Fibroblast of villous mesenchyme (primary cell): ENCODE measurements at places on chromosomes 11 and 22. TPM values are rescaled to one million over a fixed set of nuclear protein-coding genes. Genes with fewer than 3 reads are reported as not detected.

Gene DENND5A
- total RNA-seq: 152 and 158 TPM in 2 replicates

Gene CARD18
- under 0.01 and 2.9 TPM in 2 replicates for total RNA-seq

- DNase-seq: peak; percentile 42
Measured at GRCh38 chr22:45268167-45268957, 16.4 kb upstream of the UPK3A start.

DNA sequence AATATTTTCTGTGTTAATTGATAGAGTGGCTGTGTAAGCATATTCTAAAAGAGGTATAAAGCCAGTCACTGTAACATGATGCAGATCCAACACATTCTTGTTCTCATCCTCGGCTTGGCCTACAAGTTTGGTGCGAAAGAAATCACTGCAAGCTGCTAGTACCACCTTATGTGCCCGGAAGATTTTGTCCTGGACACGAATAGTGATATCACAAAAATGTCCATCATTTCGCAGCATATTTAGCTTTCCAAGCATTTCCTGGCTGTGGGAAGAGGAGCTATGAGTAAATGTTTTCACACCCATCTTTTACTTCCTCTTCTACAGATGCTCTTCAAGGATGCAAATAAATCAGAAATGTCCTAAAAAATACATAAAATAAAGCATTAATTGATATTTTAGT, 53.1 kb downstream of the ZBTB44 start:
- DNase-seq: no peak

DNA sequence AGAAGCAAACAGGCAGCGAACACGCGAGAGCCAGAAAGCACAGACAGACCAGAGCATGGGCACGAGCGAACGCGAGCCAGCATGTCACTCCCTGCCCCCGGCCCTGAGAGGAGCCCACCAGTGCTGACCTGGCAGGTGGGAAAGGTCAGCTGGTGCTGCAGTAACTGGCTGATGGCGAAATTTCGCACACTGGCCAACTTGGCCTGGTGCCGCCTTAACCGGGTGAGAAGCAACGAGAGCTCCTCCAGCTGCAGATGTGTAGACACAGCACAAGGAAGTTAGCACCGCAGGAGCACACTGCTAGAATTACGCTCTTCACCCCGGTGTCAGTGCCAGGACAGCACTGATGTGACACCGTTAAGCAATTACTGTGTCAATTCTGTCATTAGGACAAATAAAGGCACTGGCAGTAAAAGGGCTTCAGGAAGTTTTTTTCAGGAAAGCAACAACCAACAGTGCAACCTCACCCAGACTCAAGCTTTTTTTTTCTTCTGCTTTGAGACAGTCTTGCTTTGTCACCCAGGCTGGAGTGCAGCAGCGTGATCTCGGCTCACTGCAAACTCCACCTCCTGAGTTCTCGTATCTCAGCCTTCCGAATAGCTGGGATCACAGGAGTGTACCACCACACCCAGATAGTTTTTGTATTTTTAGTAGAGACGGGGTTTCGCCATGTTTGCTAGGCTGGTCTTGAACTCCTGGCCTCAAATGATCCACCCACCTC, 76.8 kb downstream of the C11orf58 start:
- peak; percentile 44 for DNase-seq

DNA sequence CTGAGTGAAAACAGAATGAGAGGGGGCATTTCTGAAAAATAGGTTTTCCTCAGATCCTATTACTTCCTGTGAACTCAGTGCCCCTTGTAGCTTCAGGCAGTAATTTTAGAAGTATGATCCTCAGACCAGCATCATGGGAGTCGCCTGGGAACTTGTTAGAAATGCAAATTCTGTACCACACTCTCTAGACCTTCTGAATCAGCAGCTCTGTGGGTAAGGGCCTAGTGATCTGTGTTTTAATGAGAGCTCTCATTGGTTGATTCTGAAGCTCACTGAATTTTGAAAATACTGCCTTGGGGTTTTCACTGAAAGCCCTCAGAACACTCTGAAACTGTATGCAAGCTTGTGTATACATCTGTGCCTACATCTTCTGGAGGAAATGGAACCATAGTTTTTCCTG, 647.2 kb upstream of the ANO5 start:
- DNase-seq: no peak

DNA sequence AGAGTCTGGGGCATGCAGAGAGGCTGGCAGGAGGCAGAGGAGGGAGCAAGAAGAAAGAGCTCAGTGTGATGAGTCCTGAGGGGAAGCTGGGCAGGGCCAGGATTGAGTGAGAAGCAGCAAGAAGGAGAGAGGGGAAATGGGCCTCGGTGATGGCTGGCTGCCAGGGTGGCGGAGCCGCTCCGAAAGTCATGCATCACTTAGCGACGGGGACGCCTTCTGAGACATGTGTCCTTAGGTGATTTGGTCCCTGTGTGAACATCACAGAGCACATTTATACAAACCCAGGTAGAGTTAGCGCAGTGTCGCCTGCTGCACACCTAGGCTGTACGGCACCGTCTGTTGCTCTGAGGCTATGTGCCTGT, 15.1 kb downstream of the TBC1D22A start:
- DNase-seq: no peak

DNA sequence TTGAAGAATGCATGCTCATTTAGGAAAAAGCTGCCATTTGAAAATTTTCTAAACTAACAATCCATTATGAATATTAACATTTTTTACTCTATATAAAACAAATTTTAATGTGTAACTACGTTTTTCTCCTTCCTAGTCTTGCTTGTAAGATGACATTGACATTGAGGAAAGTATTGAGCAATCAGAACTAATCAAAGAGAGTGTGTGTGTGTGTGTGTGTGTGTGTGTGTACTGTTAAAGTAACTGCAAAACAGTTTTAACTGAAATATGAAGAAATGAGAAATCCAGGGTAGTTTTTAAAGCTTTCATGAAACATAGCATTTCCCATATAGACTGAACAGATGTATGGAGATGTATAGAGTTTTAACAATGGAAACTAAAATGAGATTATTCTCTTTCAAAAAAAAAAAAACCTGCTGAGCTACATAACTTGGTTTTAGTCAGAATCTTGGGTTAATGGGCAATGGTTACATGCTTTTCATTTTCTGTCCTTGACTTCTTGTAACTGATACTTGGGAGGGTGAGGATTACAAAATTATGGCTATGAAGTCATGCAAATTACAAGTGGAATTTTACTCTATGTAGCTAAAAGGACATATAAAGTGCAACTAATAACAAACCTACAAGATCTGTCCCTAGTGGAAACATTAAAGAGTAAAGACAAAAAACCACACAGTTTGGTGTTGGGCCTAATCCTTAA, 2.0 kb downstream of the PDGFD start:
- DNase-seq: no peak

DNA sequence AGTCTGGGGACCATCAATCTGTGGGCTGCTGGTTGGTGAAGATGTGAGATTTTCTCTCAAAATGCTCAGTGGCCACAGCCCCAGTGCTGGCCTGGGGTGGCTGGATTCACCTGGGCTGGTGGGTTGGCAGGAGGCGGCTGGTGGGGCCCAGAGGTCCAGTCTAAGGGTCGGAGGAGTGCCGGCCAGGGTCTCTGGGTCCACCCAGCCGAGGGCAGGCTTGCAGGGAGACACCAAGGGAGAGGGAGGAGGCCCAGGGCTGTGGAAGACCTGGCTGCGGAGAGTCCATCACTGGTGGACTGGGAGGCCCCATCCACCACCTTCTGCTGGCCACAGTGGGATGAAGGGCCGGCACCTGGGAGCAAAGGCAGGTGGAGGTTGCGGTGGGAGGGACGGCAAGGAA, 582 bp upstream of the SHANK3 start:
- no peak for DNase-seq

DNA sequence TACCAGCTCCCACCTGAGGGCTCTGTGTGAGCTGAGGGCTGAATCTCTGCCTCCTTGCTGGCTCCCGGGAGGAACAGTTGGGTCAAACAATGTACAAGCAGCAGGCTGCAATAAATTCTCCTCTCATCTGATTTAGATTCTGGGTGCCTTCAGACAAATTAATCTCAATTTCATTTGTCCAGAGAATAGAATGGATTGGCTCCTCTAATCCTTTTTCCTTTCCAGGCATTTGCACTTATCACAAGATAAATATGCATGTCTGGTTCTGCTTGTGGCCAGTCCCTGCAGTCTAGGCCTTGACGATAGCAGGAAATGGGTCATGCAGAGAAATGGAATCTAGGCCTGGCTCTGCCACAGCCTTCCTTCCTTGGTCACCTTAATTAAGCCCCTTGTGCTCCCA, 28.7 kb downstream of the UPB1 start:
- DNase-seq: no peak

GRCh38 chr22:23555118-23555517, 25.0 kb downstream of the IGLL1 start:
- DNase-seq: no peak
